Endothelial cell of coronary artery (primary cell): ENCODE measurements at places on chromosomes 5 and 9. TPM values are rescaled to one million over a fixed set of nuclear protein-coding genes. Genes with fewer than 3 reads are reported as not detected.

The AHRR gene
- 6.1 and 9.4 TPM in 2 replicates for total RNA-seq

The SPINK6 gene
- total RNA-seq = not detected in 2 replicates

The IFNA2 gene
- total RNA-seq = not detected in 2 replicates

The OLFML2A gene
- total RNA-seq = under 0.01 and 0.28 TPM in 2 replicates

The OBP2B gene
- total RNA-seq = not detected in 2 replicates

The CCNJL gene
- 5.0 TPM in 2 replicates for total RNA-seq

The CCDC192 gene
- total RNA-seq = not detected in 2 replicates

The PLPPR1 gene
- 0.09 and 3.8 TPM in 2 replicates for total RNA-seq

The PCA3 gene
- total RNA-seq = 0.28 and 0.90 TPM in 2 replicates

The PAPPA gene
- 0.09 and 24.6 TPM in 2 replicates for total RNA-seq

The SLC25A2 gene
- total RNA-seq = 0.09 and 0.19 TPM in 2 replicates

The C5orf46 gene
- 0.18 and 22.4 TPM in 2 replicates for total RNA-seq

The MARCHF3 gene
- total RNA-seq = 59.3 and 88.1 TPM in 2 replicates

The GAS1 gene
- total RNA-seq = 0.09 and 1.2 TPM in 2 replicates

The FAM193B gene
- total RNA-seq = 11.5 and 22.0 TPM in 2 replicates

The TNC gene
- 0.28 and 0.54 TPM in 2 replicates for total RNA-seq

The CKMT2 gene
- 0.19 TPM in 1 of 2 replicates, not detected in the other for total RNA-seq

The IL13 gene
- total RNA-seq = not detected in 2 replicates

The LURAP1L gene
- 3.9 and 4.5 TPM in 2 replicates for total RNA-seq

The LCN6 gene
- total RNA-seq = not detected in 2 replicates

The RUFY1 gene
- 40.1 and 65.0 TPM in 2 replicates for total RNA-seq

The TMEM252 gene
- not detected in 2 replicates for total RNA-seq

The SLCO6A1 gene
- under 0.01 TPM in 1 of 2 replicates, not detected in the other for total RNA-seq

The SHC3 gene
- total RNA-seq = 7.6 and 9.4 TPM in 2 replicates

The PCDHA10 gene
- 0.45 and 0.56 TPM in 2 replicates for total RNA-seq

The ORM2 gene
- not detected in 2 replicates for total RNA-seq

The HMCN2 gene
- total RNA-seq = under 0.01 and 0.28 TPM in 2 replicates

The DRD1 gene
- total RNA-seq = not detected in 2 replicates

The ANKRD33B gene
- total RNA-seq = 3.4 and 7.3 TPM in 2 replicates

The RANBP6 gene
- total RNA-seq = 43.6 and 50.7 TPM in 2 replicates

The ACTBL2 gene
- total RNA-seq = 0.28 TPM in 1 of 2 replicates, not detected in the other

The GOLGA2 gene
- total RNA-seq = 55.2 and 83.3 TPM in 2 replicates

The PCDHGC5 gene
- total RNA-seq = 0.45 and 0.94 TPM in 2 replicates

The KCNIP1 gene
- not detected in 2 replicates for total RNA-seq

The DHFR gene
- 12.8 and 20.3 TPM in 2 replicates for total RNA-seq

The RASGRF2 gene
- total RNA-seq = 12.4 and 13.6 TPM in 2 replicates

The BRD3 gene
- total RNA-seq = 7.6 and 13.9 TPM in 2 replicates

The INSYN2B gene
- 5.3 and 10.8 TPM in 2 replicates for total RNA-seq
